ELR (cell line): ENCODE measurements at places on chromosomes 3 and 15.

GRCh38 chr3:65398953-65399352, 639.8 kb downstream of the MAGI1 start:
- peak; percentile 59 for DNase-seq

DNA sequence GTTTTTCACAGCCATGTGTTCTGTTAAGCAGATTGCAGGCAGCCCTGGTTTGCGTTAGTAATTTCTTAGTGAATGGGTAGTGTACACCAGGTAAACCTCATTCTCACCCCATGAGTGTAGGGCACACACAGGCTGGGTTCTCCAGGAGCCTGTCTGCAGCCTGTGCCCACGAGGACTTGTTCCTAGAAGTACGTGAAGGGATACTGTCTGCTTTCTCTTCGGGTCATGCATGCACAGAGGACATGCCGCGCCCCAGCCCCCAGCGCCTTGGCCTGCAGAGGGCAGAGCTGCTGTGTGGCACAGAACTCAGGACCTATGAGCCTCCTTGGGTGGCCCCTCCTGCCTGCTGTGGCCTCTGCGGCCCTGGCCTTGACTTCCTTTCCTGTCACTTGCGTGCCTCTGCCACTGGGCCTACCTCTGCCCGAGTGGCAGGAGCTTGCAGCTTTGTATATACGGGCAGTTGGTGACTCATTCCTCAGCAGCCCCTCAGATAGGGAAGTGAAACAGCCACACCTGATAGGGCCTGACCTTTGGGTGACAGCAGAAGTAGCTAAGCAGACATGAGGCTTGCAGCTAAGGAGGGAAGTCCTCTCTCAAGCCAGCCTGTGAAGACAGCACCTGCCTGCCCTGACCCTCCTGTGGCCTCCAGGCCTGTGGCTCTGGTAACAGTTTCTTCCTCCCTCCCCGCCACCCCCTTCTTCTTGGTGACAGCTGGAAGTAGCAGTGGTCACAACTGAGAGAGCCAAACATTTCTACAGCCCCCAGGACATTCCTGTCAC, 19.5 kb downstream of the PPCDC start:
- DNase-seq, result peak; percentile 69

DNA sequence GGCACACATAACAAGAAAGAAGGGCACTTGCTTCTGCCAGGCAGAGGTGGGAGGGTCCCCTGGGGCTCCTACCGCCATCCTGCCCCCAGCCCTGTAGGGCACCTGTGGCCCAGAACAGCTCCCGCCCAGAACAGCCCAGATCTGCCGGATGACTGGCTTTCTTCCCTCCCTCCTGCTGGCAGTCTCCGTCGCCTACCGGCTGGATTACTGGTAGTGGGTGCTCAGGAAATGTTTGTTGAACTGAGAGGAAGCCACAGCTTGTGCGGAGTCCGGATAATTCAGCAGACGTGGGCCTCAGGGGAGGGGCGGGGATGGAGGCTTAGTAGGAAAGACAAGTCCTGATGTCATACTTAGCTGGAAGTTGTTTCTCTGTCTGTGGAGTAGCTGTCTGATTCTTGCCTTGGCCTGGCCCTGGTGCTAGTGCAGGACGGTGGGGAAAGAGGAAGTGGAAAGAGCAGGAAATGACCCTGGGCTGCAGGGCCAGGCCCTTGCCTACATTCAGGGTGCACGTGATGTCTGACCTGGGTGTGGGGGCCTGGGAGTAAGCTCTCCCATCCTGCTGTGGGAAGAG, 6.7 kb downstream of the CCDC9B start:
- no peak for DNase-seq

- DNase-seq, result peak; percentile 90
These were observed 25.9 kb upstream of the SPRED1 start for GRCh38 chr15:38226608-38227266.

DNA sequence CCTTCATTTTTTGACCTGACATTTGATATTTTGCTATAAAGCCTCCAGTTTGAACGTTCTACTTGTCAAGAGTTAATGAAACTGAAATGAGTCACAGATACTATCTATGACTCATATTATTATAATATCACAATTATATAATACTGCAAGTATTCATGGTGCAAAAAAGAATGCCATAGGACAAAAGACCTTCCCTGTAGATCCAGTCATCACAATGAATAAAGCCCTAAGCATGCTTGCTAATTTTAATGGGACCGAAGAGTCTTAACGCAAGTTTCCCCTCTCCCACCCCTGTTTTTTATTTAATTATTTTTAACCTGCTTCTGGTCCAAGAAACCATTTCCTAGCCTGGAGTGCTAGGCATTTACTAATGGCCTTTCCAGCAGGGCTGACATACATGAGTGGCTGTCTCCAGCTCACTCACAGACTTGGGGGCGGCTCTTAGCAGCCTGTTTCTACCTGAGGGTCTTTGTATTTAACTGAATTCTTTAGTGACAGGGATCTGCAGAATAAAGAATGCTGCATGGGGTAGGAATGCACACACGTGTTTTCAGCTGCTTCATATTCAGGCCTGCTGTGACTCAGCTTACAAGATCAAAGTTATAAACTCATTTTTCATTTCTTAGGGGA, 61.2 kb downstream of the THBS1 start:
- DNase-seq, result peak; percentile 86

GRCh38 chr3:101950985-101951733, 101.8 kb downstream of the NFKBIZ start:
- no peak for DNase-seq

- no peak for DNase-seq
These were observed 61.5 kb downstream of the C3orf38 start for GRCh38 chr3:88211096-88211890.
